NCI-H526 treated with DMSO at 0.1 percent for 48 hours (cell line): ENCODE measurements at places on chromosomes 2 and 18.

GRCh38 chr2:121944072-121944831 is 188.8 kb downstream of the TSN start:
- DNase-seq: no peak

DNA sequence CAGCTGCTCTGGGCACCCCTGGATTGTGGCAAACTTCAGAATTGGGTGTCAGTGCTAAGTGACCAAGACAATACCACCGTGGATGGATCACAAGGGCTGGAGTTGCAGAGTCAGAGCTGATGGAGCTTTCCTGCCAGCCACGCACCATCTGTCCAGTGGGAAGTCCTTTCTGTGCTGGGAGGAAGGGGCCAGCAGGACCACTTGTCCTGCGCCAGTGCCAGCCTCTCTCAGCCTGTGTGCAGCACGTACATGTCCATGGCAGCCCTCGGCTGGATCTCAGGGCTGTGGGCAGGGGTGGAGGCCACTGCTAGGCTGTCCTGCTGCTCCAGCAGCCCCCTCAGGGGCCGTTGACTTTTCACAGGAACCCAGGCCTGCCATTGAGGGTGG is 33.3 kb downstream of the RAB31 start:
- DNase-seq: no peak

- DNase-seq: no peak
These were observed 735.6 kb downstream of the TSN start for GRCh38 chr2:122491011-122491410.

GRCh38 chr2:108920-109809 is 62.9 kb upstream of the FAM110C start:
- DNase-seq: no peak

DNA sequence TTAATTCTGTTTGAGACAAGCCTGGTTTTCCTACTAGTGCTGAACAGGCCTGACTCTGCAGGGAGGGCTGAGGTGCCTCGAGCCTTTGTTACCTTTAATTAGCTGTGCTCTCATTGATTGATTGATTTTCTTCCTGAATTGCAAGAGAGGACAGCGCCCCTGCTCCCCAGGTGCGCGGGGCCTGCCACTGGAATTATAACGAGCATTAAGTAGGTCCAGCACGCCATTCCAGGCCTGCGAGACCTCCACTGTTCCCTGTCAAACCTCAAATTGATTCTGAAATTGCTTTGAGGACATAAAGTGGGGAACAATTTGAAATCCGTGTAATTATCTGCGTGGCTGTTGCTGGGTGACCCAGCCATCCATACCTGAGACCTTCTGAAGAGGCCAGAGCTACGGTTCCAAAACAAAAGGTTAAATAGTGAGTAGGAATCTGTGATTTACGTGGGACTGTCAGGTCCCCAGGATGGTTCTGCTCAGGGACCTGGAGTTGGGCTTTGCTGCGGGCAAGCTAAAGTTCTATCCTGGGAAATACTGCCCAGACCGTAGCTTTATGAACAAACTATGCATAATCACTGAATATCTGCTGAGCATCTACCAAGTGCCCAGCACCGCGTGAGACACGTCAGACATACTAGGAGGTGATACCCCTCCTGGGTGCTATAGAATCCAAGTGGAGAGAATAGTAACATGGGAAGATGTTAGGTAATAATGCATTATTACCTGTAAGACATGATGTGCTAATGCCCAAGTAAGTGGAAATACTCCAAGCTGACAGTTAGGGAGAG is 104.1 kb downstream of the ZBTB7C start:
- no peak for DNase-seq

- DNase-seq: no peak
These were observed 29.9 kb downstream of the KLHL29 start for GRCh38 chr2:23414871-23415270.
